ENCODE measurements at places on chromosomes 16 and 17.

- no peak for DNase-seq
Measured at GRCh38 chr17:14372461-14372860, 71.6 kb downstream of the HS3ST3B1 start.

GRCh38 chr16:48526058-48526957 is 83.7 kb downstream of the N4BP1 start:
- DNase-seq, result peak; percentile 87

DNA sequence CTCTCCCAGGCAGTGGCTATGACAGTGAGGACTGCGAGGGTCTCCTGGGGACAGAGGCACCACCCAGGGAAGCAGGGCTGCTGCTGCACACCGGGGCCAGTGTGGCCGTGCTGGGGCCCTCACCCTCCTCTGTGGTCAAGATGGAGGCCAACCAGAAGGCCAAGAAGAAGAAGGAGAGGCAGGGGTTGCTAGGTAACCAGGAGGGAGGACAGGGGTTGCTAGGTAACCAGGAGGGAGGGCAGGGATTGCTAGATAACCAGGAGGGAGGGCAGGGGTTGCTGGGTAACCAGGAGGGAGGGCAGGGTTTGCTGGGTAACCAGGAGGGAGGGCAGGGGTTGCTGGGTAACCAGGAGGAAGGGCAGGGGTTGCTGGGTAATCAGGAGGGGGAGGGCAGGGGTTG is 55.2 kb downstream of the ACTG1 start:
- DNase-seq, result no peak

- no peak for DNase-seq
Measured at GRCh38 chr17:7575959-7576358, 3.5 kb upstream of the CD68 start.

DNA sequence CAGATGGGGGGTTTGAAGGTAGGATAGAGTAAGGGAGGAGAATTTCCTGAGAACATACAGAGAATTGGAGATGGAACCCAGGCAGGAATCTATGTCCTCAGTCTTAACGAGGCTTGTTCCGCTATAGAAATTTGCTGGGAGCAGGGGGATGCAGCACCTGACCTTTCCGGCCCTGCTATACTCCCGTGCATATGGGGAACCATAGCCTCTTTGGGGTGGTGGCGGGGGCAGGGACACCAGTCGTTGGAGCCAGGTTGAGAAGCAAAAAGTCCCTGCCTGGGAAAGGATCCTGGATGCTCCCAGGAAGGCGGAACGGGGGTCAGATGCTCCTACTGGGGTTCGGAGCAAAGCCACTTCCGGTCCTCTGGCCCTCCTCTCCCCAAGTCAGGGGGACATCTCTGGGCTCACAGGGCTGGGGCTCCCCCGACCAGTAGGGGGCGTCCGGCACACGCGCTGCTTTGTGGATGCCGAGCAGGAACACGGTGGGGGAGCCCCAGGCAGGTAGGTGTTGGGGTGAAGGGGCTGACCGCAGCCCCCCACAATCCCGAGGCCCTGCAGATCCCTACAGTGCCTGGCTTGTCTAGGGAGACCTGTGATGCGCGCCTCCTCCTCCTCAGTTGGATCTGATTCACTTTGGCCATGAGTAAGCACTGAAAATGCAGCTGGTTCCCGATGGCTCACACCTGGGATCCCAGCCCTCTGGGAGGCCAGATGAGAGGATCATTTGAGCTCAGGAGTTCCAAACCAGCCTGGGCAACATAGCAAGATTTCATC is 15.5 kb upstream of the TFAP4 start:
- peak; percentile 97 for DNase-seq

DNA sequence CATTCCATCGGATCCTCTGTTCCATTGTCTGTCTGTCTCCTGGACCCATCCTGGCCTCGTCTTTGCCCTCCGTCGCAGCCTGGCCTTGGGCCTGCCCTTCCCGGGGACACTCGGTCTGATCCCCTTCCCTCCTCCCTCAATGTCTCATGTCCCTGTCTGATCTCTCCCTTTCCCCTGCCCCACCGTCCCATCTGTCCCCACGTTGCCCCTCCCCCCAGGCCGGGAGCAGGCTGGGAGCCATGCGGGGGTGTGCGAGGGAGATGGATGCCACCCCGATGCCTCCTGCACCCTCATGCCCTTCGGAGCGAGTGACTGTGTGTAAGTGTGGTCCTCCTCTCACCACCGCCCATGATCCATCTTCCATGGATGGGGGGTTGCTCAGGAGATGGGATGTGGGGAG is 5.3 kb upstream of the ATP2A1 start:
- no peak for DNase-seq

DNA sequence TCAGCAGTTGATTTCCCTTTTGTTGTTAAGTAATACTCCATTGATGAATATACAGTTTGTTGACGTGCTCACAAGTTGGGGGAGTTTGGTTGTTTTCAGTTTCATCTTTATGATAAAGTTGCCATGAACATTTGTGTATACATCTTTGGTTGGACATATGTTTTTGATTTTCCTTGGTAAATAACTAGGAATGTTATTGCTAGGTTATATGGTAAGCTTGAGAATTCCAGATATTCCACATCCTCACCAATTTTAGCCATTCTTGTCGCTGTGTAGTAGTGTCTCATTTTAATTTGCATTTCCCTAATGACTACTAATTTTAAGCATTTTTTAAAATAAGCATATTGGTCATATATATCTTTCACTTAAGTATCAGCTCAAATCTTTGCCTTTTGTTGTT is 55.0 kb upstream of the RASL10B start:
- DNase-seq, result no peak

GRCh38 chr17:71375948-71376347 is 744.9 kb upstream of the SOX9 start:
- DNase-seq, result no peak

DNA sequence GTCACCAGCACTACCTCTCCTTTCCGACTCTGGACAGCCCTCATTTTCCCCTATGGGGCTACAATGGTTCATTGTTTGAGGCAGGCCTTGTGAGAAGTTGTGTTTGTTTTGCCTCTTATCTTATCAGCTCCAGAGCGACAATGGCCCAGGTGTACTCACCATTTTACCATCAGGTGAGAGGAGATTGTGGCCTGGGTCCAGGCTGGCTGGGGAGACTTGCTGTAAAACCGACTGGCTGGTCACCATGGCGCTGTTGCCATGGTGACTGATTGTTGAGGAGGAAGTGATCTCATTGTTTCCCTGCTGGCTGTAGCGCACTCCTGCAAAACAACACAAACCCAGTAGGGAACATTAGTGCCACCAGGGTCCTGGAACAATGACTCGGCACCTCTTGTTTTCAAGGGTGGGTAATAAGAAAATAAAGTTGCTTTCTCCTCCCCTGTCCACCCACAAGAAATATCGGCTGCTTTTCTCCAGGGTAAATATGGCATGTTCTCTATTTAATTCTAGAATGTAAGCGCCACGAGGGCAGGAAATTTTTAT is 34.4 kb downstream of the HNF1B start:
- peak; percentile 95 for DNase-seq

DNA sequence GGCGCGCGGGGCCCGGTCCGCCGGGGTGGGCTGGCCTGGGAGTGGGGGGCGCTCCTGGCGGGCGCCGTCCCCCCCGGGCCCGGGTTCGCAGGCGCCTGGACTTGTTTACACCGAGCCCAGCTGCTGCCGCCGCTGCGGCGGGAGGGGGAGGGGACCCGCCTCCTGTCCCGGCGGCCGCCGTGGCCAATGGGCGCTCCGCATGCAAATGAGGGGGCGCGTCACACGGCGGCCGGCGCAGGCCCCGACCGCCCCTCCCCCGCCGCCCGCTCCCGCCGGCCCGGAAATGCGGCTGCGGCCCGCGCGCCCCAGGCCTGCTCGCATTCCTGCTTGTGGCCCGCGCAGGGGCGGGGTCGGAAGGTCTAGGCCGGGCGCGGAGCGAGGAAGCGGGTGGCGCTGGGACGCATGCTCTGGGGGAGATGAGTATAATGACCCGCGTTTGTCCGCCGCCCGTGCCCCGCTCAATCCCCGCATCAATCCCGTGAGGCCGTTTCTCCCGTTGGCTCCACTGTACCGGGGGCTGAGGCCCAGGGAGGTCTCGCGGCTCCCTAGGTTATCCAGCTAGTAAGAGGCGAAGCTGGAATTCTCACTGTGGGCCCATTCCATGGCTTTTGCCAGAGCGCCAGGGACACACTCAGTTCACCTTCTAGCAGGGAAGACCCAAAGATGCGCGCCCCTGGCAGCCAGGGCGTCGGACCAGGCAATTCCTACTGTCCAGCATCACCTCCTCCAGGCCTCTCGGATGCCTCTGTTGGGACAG is at the start of gene YPEL3:
TSS of gene YPEL3 (minus strand) at position 109 of the 757 bp plus-strand sequence. CDS start 731 bp downstream, outside the sequence.
- DNase-seq, result peak; percentile 97

GRCh38 chr17:1773696-1774181 is 11.9 kb downstream of the SERPINF1 start:
- no peak for DNase-seq

GRCh38 chr17:5184288-5184687 is 7.4 kb downstream of the ZNF594 start:
- no peak for DNase-seq

DNA sequence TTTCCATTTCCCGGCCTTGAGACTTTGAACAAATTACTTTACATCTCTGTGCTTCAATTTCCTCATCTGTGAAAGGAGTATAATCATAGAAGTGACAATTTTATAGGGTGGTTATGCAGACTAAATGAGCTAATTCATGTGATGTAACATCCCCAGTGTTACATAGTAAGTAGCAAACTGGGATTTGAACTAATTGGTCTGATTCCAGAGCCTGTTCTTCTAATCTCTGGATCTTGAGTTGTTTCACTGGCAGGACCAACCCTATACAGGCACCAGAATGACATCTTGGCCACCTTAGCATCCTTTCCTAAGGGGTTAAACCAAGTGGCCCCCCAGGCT is 77.7 kb downstream of the AATF start:
- no peak for DNase-seq

DNA sequence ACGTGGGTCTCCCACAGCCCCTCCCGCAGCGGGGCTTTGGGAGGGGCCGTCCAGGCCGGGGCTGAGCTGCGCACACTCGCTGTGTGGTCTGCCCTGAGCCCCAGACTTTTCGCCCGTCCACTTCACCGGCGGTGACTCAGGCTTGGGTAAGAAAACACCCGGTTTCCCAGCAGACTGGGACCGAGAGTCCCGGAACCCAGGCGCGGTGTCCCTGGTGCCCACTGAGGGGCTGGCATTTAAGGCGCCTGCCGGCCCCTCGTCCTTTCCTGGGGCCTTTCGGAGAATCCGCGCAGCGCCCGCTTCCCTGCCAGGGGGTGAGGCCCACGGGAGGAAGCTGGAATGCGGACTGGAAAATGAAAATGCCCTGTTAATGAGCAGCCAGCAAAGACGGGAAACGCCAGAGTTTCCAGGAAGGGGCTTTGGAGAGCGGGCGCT is 100.3 kb downstream of the C16orf95 start:
- no peak for DNase-seq

Measured in GM23338 (cell line).